Germinal center (tissue), 1 donor: ENCODE measurements at places on chromosomes 7 and 10.

DNA sequence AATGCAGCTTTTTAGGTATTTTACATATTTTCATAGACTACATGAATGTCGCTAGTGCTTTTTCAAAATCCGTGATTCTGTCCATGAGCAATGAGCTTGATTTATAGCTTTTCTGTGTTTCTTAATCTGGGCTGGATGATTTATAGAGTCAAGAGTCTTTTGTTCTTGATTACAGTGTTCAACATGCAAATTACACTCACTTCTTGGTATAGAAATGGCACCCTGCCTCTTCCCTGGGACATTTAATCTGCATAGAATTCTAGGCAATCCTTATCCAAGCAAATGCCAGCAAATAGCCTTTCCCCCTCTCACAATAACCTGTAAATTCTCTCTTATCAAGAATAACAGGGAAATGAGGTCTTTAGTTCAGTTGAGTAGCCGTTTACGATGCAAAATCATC, 246.2 kb upstream of the SEMA3C start:
- no peak for DNase-seq

GRCh38 chr7:104153287-104153686, 54.5 kb downstream of the ORC5 start:
- DNase-seq = no peak

- DNase-seq = no peak
Observed at GRCh38 chr7:43650457-43651052, 67.6 kb downstream of the STK17A start.

- DNase-seq = no peak
Observed at GRCh38 chr10:85902051-85902450, 464.5 kb downstream of the GRID1 start.

DNA sequence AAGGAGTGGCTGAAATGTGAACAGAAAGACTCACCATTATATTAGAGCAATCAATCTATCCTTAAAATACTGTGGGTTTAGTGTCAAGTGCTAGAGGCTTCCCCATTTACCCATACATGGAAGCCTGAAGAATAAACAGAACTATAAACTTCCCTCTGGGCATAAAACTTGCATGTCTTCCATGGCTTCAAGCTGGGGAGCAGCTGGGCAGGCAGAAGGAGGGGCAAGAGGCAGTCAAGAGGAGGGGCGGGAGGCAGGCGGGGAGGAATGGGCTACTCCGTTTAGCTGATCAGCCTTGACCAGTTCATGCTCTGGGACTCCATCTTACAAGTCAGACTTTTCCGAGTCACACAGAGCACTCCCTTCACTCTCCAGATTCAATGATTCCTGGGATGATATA, 3.5 kb upstream of the PRSS1 start:
- DNase-seq = no peak

GRCh38 chr10:58367069-58367468, 18.1 kb upstream of the TFAM start:
- DNase-seq = no peak

DNA sequence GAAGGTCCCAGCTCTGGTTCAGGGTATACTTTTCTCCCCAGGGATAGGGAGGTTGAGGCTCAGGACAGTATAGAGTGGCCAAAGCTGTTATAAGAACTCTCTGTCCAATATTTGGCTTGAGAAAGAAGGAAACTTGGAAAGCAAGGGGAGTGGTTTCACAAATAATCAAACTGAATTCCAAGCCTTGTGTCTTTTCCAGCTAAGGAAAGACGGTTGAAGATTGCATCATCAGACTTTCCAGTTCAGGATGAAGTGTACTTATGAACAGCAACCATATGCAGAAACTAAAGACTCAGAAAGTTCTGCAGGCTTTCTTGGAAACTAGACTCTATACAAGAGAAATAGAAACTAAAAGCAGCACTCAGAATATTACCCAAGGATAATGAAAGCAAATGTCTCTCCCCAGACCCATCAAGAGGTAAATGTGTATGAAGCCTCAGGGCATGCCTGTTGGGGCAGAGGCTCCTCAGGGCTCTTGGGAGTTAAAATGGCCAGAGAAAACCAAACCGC, 46.4 kb downstream of the RAMP3 start:
- no peak for DNase-seq

DNA sequence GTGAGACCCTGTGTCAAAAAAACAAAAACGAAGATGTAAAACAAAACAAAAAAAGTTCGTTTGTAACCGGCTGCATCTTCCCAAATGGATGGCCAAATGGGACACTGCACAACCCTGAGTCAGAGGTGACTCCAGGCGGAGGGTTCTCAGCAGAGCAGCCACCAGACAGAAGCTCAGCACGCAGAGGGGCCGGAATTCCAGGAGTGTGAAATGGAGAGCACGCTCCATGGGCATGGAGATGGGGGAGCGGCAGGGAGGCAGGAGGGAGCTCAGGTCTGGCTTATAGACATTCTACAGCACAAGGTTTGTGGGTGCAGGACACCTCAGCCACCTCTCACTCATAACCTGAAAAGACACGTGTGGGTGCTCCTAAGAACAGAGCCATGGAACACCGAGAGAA, 227.0 kb downstream of the MAD1L1 start:
- no peak for DNase-seq

- DNase-seq = no peak
Observed at GRCh38 chr7:148695953-148696352, 2.8 kb upstream of the CUL1 start.

DNA sequence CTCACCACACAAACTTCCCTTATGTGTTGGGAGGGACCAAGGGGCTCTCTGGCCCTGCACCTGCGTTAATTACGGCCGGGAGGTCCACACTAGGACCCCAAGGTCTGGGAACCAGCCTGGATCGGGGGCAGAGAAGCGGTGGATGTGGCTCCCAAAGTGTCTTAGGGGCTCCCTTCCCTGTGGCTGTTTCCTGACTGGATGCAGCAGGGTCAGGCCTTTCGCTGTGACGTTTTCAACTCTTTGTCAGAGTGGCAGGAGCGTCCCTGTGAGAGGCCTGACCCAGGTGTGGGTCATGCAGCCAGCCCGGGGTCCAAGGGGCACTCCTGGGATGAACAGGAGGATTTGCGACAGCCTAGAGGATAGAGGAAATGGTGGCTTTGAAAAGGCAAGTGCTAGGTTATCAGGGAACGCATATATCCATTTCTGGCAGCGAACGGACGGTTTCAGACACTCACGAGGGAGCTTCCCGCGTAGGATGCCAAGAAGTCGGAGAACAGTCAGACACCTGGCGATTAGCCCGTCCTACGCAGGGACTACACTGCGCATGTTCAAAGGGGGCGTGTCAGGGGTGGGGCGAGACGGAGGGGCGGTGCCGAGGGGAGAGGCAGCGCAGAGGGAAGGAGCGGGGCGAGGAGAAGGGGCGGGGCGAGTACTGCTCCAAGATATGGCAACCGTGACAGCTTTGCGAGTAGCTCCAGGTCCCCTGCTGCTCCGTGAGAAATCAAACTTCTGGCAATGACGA, 46.2 kb upstream of the ZNF716 start:
- DNase-seq = no peak

- DNase-seq = no peak
Observed at GRCh38 chr7:11747715-11748485, 84.1 kb downstream of the THSD7A start.

GRCh38 chr7:80316811-80317210, 182.2 kb downstream of the GNAI1 start:
- no peak for DNase-seq

GRCh38 chr7:109009636-109010035, 440.0 kb downstream of the DNAJB9 start:
- no peak for DNase-seq

GRCh38 chr7:99794585-99795502, 10.9 kb upstream of the CYP3A4 start:
- no peak for DNase-seq

- DNase-seq = no peak
Observed at GRCh38 chr10:63258920-63259678, 126.0 kb downstream of the NRBF2 start.

DNA sequence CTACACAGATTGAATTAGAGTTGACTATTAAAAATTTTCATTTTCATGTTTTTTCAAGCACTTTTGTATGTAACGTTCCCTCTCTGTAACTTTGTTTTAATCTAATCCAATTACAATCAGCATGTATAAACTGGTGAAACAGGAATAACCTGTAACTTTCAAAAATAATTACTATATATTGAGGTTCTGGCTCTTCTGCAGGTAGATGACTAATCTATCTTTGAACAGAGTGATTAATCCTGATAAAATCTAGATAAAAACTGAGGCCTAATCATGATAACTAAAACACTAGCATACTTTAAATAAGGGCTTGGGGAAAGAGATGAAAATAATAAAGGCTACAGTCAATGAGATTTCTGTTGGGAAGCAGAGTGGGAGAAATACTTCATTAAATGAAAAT, 101.6 kb upstream of the KCND2 start:
- DNase-seq = no peak

- peak; percentile 66 for DNase-seq
Observed at GRCh38 chr7:37198906-37199485, 249.7 kb downstream of the ELMO1 start.

- DNase-seq = no peak
Observed at GRCh38 chr10:113441220-113441619, 111.6 kb upstream of the HABP2 start.

- no peak for DNase-seq
Observed at GRCh38 chr10:61791216-61791615, 110.3 kb upstream of the ARID5B start.

- DNase-seq = no peak
Observed at GRCh38 chr7:75968561-75969001, 25.8 kb downstream of the TMEM120A start.

- no peak for DNase-seq
Observed at GRCh38 chr10:51675088-51675487, 24.3 kb downstream of the CSTF2T start.

DNA sequence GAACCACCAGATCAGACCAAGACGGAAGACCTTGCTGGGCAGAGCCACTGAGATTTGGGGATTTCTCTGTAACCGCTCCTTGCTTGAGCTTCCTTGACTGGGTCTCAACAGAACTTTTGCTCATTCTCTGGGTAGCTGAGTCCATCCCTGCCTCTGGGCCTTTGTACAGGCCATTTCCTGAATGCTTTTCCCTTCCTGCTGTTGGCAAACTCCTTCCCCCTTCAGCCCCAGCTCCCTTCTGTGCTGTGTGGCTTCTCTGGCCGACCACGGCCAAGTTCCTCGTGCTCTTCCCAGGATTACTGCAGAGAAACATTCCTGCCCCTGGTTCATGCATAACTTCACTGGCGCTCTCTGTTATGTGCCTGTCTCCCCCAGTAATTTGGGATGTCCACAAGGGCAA, 150.5 kb upstream of the GPR26 start:
- no peak for DNase-seq

DNA sequence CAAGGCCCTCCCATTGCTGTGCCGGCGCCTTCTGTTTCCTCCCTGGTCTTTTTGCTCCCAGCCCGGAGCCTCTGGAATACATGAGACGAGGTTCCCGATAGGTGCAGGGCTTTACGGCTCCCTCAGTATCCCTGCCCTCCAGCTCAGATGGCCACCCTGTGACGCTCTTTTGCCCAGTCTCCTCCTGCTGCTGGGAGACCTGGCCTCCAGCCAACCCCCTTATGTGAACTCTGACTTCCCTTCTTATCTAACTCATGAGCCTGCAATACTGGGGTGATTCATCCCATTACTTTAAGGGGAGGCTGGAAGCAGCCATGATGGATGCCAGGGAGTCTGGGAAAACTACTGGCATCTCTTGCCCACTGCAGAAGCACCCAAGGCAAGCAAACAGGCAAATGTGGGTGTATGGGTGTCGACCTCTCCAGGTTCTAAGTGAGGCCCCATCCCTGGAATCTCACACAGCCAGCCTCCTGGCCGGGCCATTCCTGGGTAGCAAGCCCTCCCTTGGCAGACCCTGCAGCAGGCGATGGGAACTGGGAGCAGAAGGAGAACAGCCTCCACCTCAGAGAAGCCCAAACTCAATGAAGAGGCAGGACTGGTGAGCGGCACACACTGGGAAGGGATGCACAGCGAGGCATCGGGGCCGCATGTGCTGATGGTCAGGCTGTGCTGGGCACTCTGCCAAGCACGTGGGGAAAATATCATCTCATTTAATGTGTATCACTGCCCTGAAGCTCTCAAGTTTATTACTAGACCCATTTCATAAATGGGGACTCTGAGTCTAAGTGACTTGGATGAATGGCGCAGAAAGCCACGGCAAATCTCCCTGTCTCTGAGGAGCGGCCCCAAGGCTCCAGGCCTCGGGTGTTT, 97.5 kb downstream of the FAM53B start:
- no peak for DNase-seq

DNA sequence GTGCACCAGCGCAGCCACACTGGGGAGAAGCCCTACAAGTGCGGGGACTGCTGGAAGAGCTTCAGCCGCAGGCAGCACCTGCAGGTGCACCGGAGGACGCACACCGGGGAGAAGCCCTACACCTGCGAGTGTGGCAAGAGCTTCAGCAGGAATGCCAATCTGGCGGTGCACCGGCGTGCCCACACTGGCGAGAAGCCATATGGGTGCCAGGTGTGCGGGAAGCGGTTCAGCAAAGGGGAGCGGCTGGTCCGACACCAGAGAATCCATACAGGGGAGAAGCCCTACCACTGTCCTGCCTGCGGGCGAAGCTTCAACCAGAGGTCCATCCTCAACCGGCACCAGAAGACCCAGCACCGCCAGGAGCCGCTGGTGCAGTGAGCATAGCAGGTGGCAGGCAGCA, 12.9 kb downstream of the ZSCAN25 start:
- no peak for DNase-seq

GRCh38 chr10:112711366-112711765, 238.7 kb upstream of the TCF7L2 start:
- DNase-seq = no peak

- DNase-seq = no peak
Observed at GRCh38 chr10:113603057-113603777, 50.4 kb downstream of the HABP2 start.

DNA sequence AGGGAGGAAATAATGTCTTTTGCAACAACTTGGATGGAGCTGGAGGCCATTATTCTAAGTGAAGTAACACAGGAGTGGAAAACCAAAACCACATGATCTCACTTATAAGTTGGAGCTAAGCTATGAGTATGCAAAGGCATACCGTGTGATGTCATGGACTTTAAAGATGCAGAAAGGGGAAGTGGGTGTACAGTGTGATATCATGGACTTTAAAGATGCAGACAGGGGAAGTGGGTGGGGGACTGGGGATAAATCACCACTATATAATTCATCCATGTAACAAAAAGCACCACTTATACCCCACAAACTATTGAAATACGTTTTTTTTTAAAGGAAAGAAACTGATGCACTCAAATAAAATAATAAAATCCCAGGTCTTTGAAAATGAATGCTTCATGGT, 29.5 kb downstream of the LYZL2 start:
- DNase-seq = peak; percentile 35
